ENCODE measurements at places on chromosomes 2 and 18. TPM values are rescaled to one million over a fixed set of nuclear protein-coding genes. Genes with fewer than 3 reads are reported as not detected.

DNA sequence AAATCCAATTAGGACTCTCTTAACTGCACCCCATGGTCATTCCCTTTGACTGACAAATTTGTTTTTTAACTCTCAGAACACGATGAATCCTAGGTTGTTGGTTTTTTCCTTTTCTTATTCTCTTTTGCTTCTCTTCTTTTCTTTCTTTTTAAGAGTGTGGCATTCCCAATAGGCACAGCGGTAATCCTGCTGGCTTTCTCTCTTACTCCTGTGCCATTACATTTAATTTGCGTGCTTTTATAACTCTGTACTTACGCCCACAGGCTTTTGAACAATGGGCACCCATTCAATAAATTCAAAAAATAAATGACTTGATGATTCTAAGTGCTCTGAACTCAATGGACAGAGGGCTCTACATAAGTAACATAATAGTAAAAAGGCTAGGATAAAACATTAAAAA is 189.0 kb upstream of the SMAD7 start:
- no peak for DNase-seq

Gene KCNE4
- 37.0 TPM for polyA plus RNA-seq

DNA sequence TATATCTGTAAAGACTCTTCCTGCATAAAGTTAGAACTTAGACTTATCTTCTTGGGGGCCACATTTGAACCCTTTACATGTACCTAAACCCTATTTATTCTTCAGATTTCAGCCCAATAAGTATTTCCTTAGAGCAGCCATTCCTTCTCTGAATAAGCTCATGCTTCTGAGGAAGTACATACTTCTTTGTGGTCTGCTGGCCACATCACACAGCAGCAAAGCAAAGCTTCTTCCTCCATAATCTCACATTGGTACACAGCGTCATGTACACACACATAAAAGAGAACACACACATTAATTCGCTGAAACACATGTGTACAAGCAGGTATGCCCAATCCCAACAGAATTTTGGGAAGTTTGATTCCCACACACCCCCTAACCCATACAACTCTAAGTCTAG is 331.0 kb downstream of the CDH2 start:
- DNase-seq = no peak

Gene KLHL14
- polyA plus RNA-seq = 0.39 TPM

DNA sequence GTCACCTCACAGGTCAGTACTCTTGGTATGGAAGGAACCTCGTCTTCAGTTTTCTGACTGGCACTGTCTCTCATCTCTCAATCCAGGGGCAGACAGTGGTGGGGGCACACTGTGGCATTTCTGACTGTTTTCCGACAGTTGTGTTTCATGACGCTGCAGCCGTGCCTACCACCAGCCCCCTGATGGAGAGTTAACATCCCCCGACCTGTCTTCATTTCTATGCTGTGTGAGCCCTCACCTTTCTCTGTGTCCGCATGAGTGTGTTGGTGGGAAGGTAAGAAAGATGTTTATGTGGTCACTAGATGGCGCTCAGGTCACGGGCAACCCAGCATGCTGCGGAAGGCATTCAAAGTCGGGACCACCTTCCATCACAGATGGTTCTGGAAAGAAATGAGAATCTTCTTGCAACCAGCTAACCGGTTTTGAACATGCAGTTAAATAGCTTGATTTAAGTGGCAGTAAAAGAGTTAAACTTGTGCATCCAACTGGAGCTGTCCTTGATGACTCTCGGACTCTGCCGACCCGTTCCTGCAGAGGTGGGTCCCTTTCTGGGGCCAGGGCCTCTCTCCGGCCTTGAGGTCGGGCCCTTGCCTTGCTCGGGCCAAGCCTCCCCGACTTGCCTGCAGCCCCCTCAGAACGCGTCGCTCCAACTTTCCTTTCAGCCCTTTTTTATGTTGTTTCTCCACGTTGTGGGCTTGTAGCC is 92.4 kb downstream of the DYSF start:
- DNase-seq = peak; percentile 45

Data from urinary bladder (tissue), 4 donors.